Stimulated activated naive CD4-positive, alpha-beta T cell treated with Interleukin-2 at 50 U/mL for 16 hours (primary cell): ENCODE measurements at places on chromosomes 6 and 20.
A peak's percentile ranks its signal among the peaks of the same experiment; 100 is the strongest.

GRCh38 chr20:11044561-11044960, 370.8 kb upstream of the JAG1 start:
- no peak for DNase-seq

GRCh38 chr20:61976644-61977418, 88.8 kb downstream of the TAF4 start:
- no peak for DNase-seq

DNA sequence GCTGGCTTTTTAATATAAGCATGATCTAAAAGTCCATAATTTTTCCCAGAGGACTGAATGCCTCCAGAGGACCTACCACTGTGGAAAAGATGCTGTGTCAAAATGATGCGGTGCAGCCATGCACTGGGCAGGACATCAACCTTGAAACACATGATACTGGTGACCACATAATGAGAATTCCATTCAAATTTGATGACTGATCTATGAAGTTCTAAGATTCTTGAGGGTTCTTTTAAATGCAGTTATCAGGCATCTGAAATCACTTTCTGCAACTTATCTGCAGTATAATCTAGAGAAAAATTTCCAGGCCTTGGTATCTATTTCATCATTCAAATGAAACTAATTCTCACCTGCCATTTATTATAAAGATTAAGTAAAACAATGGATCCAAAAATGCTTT, 15.0 kb upstream of the MARCKS start:
- no peak for DNase-seq

DNA sequence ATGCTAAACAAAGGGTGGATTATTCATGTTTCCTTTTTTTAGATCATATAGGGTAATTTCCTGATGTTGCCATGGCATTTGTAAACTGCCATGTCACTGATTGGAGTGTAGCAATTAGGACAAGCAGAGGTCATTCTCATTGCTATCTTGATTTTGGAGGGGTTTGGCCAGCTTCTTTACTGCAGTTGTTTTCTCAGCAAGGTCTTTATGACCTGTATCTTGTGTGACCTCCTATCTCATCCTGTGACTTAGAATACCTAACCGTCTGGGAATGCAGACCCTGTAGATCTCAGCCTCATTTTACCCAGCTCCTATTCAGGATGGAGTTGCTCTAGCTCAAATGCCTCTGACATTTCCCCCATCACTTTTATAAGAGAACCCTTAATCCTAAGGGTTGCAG, 53.6 kb downstream of the CDS2 start:
- DNase-seq: no peak

GRCh38 chr6:12335717-12336116, 45.6 kb downstream of the EDN1 start:
- DNase-seq: no peak

- no peak for DNase-seq
These were observed 12.3 kb downstream of the EFCAB8 start for GRCh38 chr20:32870985-32871384.

GRCh38 chr20:49140834-49141233, 47.3 kb downstream of the STAU1 start:
- no peak for DNase-seq

DNA sequence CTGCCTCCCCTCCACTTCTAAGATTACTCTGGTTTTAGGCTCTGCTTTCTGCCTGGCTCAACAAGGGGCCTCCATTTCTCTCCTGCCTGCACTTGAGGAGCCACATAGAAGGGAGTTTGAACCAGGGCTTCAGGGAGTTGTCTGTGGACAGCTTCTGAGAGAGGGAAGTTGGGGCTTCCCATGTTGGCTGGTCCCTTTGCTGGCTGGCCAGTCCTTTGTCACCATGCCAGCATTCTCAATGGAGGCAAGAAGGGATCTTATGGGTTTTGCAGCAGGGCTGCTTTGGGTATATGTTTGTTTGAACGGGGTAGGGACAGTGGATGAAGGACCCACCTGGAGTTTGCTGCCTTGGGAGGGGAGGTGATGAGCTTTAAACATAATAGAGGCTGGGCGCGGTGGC, 124.9 kb downstream of the CARMIL1 start:
- no peak for DNase-seq

DNA sequence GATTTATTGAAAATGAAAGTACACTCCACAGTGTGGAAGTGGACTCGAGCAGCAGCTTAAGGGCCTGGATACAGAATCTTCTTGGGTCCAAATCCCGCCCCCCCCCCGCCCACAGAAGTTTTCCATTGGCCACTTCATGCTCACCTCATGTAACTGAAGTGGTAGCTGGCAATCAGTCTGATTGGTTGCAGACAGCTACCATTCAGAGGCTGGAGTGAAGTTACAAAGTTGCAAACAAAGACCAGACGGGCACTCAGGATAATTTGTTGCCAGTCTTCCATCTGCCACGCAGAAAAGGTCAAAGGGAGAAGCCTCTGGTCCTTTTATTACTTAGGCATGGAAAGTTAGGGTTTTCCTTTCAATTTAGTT, 25.8 kb upstream of the FABP7 start:
- DNase-seq: no peak

DNA sequence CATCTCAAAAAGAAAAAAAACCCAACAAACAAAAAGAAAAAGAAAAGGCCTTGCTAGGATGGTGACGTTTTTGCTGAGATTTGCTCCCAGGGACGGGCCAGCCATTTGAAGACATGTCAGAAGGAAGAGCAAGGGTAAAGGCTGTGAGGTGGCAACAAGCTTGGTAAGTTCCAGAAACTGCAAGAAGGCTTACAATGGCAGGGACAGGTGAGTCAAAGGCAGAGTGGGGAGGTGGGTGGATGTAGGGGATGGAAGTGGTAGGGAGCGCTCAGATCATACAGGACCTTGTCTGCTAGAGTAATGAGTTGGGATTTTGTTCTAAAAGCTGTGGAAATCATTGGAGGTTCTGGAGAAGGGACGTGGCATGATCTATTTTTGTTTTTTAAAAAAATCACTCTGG, 4.3 kb downstream of the KIF3B start:
- no peak for DNase-seq

- no peak for DNase-seq
These were observed 78.3 kb downstream of the KIF6 start for GRCh38 chr6:39646751-39647420.

GRCh38 chr6:122803171-122803661, 14.2 kb downstream of the SMPDL3A start:
- no peak for DNase-seq

DNA sequence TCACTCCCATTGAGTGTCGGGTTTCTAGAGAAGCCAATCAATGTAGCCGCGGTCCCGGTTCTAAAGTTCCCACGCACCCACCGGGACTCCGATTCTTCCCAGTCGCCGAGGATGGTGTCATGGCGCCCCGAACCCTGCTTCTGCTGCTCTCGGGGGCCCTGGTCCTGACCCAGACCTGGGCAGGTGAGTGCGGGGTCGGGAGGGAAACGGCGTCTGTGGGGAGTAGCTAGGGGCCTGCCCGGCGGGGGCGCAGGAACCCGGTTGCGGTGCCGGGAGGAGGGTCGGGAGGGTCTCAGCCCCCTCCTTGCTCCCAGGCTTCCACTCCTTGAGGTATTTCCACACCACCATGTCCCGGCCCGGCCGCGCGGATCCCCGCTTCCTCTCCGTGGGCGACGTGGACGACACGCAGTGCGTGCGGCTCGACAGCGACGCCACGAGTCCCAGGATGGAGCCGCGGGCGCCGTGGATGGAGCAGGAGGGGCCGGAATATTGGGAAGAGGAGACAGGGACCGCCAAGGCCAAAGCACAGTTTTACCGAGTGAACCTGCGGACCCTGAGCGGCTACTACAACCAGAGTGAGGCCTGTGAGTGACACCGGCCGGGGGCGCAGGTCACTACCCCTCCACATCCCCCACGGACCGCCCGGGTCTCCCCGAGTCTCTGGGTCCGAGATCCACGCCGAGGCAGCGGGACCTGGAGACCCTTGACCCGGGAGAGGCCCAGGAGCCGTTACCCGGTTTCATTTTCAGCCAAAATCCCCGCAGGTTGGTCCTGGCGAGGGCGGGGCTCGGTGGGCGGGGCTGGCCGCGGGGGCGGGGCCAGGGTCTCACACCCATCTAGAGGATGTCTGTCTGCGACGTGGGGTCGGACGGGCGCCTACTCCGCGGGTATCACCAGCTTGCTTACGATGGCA, 35.2 kb upstream of the HLA-G start:
- DNase-seq: peak; percentile 67

- peak; percentile 74 for DNase-seq
These were observed at the start of gene ITPR3 for GRCh38 chr6:33620856-33621710. ITPR3 (plus strand) TSS chr6:33621322; CDS start chr6:33621603, 281 bp downstream.

GRCh38 chr6:1287103-1287591, 24.8 kb upstream of the FOXQ1 start:
- DNase-seq: no peak

DNA sequence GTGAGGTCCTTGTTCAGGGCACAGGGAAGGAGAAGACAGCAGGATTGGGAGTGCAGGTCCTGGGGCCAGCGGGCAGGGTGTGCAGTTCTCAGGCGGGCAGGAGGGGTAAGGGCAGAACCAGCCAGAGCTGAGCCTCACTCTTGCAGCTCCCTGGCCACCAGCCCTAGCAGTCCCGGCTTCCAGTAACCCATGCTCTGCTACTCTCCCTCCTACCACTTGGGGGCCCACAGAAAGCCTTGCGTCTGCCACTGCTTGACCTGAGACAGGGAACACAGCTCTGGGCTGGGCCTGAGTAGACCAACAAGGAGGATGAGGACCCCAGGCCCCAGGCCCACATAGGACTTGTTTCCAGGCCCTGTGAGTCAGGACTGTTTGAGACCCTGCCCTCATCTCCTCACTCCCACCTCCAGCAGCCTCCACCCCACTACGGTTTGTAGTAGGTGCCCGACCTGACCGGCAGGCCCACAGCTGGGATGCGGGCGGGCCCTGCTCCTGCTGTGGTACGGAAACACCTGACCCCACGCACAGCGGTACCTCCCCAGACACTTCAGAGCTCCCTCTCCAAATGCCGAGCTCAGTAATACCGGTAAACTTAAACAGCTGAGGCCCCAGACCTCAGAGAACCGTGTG, 39.2 kb downstream of the KCNK5 start:
- no peak for DNase-seq

GRCh38 chr6:53067849-53068361, 2.7 kb downstream of the FBXO9 start:
- DNase-seq: no peak

- DNase-seq: no peak
These were observed 248.6 kb upstream of the SUPT3H start for GRCh38 chr6:45626087-45626891.

DNA sequence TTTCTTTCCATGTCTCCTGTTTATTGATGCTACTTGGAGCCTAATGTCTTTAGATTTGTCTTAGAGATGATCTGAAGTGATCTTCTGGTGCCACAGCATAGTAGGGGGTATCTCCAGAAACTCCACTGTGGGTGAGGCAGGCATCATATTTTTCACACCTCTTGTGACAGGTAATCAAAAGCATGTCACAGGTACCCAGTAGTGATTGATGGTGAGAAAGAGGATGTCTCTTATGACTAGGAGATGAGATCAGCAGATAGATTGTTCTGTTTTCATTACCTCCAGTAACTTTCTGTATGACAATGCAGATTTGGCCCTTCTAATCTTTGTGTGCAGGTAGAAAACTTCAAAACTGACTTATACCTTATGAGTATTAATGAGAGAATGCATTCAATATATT, 13.5 kb downstream of the NCOA7 start:
- DNase-seq: peak; percentile 29

- DNase-seq: no peak
These were observed 3.6 kb downstream of the SOX4 start for GRCh38 chr6:21596949-21597682.

DNA sequence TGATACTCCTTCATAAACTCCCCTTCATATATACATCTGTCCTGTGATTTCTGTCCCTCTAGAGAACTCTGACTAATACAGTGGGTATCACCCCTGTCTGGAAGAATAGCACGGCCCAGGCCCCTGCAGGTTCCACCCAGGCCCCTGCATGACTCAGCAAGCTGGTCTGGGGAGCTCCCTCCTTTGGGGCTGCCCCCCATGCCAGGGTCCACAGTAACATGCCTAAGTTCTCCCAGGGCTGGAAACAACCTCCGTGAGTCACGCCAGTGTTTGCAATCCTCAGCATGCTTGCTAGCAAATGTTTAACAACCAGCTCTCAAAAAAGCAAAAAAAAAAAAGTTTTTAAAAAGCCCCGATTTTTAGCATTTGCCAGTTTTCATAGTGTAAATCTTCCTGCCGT, 134.3 kb upstream of the CDH4 start:
- no peak for DNase-seq

DNA sequence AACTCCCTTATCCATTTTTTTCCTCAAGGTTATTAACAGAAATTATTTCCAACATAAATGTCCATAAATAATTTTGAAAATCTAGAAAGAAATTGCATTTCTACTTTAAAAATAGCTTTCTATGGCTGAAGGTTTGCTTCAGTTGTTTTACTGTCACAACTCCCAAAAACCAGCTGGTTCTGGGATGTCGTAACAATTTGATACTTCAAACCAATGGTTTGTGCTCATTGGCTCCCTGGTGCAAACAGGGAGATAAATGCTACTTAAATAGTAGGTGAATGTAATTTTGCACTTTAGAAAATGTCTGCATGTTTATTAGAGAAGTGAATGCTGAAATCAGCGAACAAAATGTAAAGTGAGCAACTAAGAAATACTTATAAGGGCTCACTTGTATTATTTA, 31.1 kb downstream of the LAMA2 start:
- DNase-seq: no peak

DNA sequence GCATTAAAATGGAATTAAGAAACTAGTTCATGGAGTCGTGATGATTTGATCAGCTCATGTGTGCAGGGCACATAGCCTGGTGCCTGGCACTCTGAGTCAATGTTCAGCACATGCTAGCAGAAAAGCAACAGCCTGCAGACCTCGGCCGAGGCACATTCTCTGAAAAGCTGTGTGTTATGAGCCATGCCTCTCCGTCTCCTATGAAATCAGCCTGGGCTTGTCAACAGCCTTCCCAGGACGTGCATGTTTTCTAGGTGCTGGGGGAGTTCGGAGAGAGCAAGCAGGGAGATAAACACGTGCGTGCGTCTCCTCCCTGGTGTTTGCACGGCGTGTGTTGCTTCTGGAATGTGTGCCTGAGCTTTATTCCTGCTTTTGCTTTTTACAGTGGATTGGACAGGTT, 207.8 kb upstream of the KCNG1 start:
- DNase-seq: no peak

GRCh38 chr20:64038224-64038564, 2.2 kb downstream of the C20orf204 start:
- DNase-seq: no peak

DNA sequence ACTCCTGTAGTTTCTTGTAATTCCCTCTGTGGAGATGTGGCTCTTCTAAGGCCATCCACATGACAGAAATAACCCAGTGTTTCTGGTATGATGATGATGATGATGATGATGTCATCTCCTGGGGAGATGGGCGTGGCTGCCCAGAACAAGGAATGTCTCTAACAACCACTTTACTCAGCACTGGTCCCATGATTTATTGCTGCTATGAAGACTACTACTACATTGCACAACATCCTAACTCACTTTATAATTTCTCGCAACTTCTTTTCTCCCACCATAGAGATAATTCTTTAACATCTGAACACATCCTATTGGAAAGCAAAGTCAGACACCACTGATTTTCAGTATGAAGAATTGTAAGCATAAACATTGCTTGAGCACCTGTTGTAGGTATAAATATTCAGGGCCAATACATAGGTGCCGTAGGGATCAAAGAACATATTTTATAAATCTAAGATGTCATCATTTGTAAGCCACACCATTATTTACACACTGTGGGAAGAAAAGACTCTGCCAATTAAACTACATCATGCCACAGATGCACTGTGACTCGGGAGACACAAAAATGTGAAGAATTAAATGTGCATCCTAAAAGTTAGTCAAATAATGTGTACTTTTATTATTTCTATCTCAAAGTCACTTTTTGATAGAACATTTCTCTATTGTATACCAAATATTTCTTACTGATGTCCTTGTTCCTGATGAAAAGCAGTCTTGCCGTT, 6.4 kb downstream of the TPMT start:
- DNase-seq: no peak
